Eye (tissue), 1 donor: ENCODE measurements at places on chromosomes 16 and 17.

DNA sequence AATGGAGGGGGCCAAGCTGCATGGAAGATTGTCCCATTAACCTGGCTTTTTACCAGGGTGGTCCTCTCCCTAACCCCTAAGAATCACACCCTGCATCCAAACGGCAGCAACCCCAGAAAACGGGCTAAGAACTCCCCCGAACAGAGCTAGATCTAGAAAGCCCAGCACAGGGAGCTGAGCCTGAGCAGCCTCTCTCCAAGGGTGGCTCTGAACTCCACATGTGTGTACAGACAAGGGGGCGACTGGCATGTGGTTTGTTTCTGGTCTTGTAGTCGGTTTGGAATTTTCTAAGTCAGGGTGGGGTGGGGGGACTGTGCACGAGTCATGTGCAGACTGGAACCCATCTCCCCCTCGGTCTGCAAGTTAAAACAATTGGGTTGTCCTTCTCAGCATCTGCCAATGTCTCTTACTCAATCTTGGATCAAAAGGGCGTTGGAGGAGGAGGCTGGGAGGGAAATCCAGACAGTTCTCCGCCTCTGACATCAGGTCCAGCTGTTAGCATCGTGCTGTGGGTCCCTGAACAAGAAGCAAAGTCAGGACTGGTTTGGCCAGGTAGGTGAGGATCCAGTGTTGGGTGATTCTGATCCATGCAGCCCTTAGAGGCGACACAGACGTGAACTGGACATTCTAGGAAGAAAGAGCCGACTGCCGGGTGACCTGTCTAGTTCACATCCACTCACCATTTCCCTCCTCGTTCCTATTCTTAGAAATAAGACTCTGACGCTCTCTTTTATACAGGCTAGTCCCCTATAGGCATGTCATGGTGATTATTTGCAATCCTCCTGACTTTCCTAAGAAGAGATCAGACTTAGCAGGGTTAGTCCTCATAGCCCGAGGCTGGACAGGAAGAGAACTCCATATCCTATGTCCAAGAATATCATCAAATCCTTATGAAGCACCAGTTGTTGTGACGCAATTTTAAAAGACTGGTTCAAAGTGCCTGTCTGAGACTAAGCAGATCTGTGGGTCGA lies 381.8 kb downstream of the SOX9 start:
- peak; percentile 33 for DNase-seq

GRCh38 chr17:76442341-76443338 lies 10.3 kb downstream of the UBE2O start:
- no peak for DNase-seq

GRCh38 chr16:69711115-69711740 lies 15.1 kb downstream of the NQO1 start:
- peak; percentile 16 for DNase-seq

GRCh38 chr16:21656795-21657768 lies 4.7 kb upstream of the IGSF6 start:
- DNase-seq, result peak; percentile 76

DNA sequence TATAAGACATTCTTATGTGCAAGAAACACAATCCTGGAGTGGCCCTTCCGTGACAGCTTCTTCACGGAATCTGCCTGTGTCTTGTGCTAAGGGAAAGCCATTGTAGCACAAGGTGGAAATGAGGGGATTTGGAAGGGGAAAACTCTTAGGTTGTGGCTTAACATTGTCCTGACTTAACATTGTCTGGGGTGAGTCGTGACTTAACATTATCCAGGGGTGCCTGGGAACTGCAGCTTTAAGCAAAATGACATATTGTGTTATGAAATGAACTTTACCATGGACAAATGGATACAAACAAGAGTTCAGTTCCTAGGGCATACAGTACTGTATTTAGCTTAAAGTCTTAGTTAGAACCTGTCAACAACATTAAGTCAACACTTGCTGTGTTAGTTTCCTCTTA lies 323.9 kb downstream of the CPPED1 start:
- no peak for DNase-seq

DNA sequence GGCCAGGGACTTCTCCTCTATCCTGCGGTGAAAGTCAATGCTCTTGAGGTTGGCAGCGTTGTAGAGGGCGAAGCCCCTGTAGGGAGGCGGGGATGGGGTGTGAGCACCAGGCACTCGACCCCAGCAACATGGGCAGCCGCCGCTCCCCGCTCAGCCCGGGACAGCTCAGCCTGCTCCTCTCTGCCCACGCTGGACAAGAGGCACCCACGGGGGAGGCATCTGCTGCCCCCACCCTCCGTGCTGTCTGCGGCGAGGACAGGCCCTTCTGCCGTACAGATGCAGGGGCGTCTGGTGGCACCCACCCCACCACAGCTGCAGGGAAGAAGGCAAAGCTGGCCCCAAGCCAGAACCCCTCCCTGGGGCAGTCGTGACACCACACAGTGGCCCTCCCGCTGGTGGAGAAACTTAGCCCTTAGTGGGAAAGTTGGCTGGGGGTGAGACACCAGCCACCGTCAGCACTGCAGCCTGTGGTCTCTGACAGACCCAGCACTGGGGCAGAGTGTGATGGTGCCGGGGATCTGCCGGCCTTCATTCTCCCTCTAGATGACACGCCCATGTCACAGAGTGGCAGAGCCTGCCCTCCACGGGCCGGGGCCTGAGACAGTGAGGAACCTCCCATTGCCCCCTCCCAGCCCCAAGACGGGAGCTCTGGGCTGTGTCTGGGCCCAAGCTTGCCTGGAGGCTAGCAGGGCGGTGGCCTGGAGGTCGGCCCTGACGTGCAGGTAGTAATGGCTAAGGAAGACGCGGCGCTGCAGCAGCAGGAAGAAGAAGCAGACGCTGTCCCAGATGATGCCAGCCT lies 19.5 kb downstream of the CTU2 start:
- no peak for DNase-seq

- DNase-seq, result no peak
Observed at GRCh38 chr17:62164747-62165722, 100.0 kb upstream of the MED13 start.
